Naive thymus-derived CD4-positive, alpha-beta T cell (primary cell): ENCODE measurements at places on chromosomes 2 and 18. TPM values are rescaled to one million over a fixed set of nuclear protein-coding genes. Genes with fewer than 3 reads are reported as not detected.

- no peak overlapping the region for H3K27ac ChIP-seq
- H3K4me3 ChIP-seq, result no peak overlapping the region
- DNase-seq, result no peak
- no peaks in the 10 kb centered on the region for H3K27me3 ChIP-seq
These were observed 142.7 kb downstream of the FIGN start for GRCh38 chr2:163592954-163593622.

The SKA1 gene
- 24.6 and 24.8 TPM in 2 replicates for total RNA-seq

The MSTN gene
- 0.19 TPM for total RNA-seq

The DCDC2C gene
- total RNA-seq, result not detected

GRCh38 chr2:118737684-118738083, 109.8 kb downstream of the EN1 start:
- no peaks in the 10 kb centered on the region for H3K27me3 ChIP-seq
- H3K4me3 ChIP-seq, result no peak overlapping the region

- no peak overlapping the region for H3K27ac ChIP-seq
- H3K4me3 ChIP-seq, result no peak overlapping the region
- peaks cover 5% of the 10 kb centered on the region for H3K27me3 ChIP-seq
These were observed 61.5 kb downstream of the CIB4 start for GRCh38 chr2:26579723-26580040.

DNA sequence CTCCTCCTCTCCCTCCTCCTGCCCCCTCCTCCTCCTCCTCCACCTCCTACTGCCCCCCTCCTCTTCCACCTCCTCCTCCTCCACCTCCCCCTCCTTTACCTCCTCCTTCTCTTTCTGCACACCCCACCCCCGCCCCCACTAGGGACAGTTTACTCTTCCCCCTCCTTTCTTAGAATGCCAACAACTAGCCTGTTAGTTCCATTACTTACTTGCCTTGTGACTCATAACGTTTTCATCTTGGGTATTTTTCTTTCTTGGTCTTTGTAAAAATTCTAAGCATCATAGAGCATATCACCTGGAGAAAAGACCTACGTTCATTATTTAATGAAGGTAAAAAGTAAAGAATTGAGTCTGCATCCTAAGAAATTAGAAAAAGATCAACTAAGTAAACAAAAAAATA, 165.3 kb downstream of the NEDD4L start:
- no peaks in the 10 kb centered on the region for H3K27me3 ChIP-seq
- no peaks in the 10 kb centered on the region for H3K36me3 ChIP-seq
- H3K27ac ChIP-seq, result no peak overlapping the region
- H3K4me1 ChIP-seq, result no peaks in the 10 kb centered on the region
- no peak overlapping the region for H3K4me3 ChIP-seq

DNA sequence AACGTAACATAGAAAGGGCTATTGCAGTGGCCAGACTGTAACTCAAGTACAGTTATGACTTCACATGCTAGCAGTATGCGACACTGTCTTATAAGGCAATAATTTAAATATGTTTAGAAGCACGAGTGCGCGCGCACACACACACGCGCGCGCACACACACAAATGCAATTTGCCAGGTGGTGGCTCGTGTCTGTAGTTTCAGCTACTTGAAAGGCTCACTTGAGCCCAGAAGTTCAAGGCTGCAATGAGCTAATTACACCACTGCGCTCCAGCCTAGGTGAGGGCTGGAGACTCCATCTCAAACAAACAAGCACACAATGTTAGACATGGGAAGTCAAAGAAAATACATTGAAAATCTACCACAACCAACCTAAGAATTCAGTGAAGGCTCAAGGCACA, 103.7 kb downstream of the USP34 start:
- H3K27ac ChIP-seq, result no peak overlapping the region
- no peak overlapping the region for H3K4me3 ChIP-seq
- H3K27me3 ChIP-seq, result no peaks in the 10 kb centered on the region
- DNase-seq, result no peak
- peaks cover 36% of the 10 kb centered on the region for H3K36me3 ChIP-seq
- no peaks in the 10 kb centered on the region for H3K4me1 ChIP-seq

The GCG gene
- total RNA-seq, result not detected in 2 replicates

GRCh38 chr2:240622531-240623235, 2.6 kb upstream of the GPR35 start:
- peak overlapping the region; percentile 33 for H3K4me3 ChIP-seq
- no peaks in the 10 kb centered on the region for H3K27me3 ChIP-seq
- peaks cover 59% of the 10 kb centered on the region for H3K4me1 ChIP-seq
- no peaks in the 10 kb centered on the region for H3K36me3 ChIP-seq

DNA sequence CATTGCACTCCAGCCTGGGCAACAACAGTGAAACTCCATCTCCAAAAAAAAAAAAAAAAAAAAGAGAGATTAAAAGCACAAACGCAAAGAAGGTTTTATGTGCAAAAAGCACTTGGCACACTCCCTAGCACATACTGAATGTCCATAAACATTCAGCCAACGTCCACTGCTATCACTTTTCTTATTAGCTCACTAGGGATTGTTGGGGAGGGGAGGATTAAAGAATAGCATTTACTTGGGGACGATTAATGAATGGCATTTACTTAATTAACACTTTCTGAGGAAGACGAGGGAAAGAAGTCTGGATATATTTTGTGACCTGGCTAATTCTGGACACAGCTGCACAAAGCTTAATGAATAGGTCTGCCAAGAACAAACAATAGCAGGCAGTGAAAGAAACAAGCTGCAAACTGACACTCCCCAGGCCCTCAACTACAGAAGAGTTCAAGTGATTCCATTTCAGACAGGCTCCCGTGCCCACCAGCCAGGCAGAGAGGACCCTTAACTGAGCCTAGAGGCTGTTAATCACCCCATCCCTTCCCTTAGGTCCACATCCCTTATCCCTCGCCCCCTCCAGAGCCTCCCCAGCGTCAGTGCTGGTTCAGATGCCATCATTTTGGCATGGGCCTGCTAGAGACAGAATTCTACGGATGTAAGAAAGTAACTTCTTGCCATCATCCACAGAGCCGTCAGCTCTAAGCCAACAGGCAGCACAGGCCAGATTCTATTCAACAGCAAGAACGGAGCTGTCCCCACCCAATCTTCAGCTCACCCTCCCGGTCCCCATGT, 7.4 kb downstream of the CYB5A start:
- H3K4me3 ChIP-seq, result no peak overlapping the region
- H3K27me3 ChIP-seq, result no peaks in the 10 kb centered on the region
- no peaks in the 10 kb centered on the region for H3K4me1 ChIP-seq

The ACADL gene
- total RNA-seq, result not detected in 2 replicates

The C2orf92 gene
- total RNA-seq, result 21.1 TPM

GRCh38 chr2:54308782-54309181, 52.8 kb upstream of the TSPYL6 start:
- H3K27ac ChIP-seq, result no peak overlapping the region
- H3K4me1 ChIP-seq, result no peaks in the 10 kb centered on the region
- DNase-seq, result no peak
- no peaks in the 10 kb centered on the region for H3K27me3 ChIP-seq
- no peak overlapping the region for H3K4me3 ChIP-seq
- no peaks in the 10 kb centered on the region for H3K36me3 ChIP-seq

GRCh38 chr2:216878072-216878471, 18.2 kb upstream of the TNP1 start:
- no peak overlapping the region for H3K4me3 ChIP-seq
- H3K36me3 ChIP-seq, result no peaks in the 10 kb centered on the region
- no peak for DNase-seq
- H3K4me1 ChIP-seq, result peaks cover 10% of the 10 kb centered on the region
- no peaks in the 10 kb centered on the region for H3K27me3 ChIP-seq

GRCh38 chr2:15533860-15534480, 27.2 kb downstream of the NBAS start:
- H3K36me3 ChIP-seq, result peaks cover 3% of the 10 kb centered on the region
- H3K27me3 ChIP-seq, result no peaks in the 10 kb centered on the region
- no peak overlapping the region for H3K4me3 ChIP-seq
- DNase-seq, result no peak
- H3K27ac ChIP-seq, result no peak overlapping the region

- no peak overlapping the region for H3K27ac ChIP-seq
- DNase-seq, result no peak
- no peak overlapping the region for H3K4me3 ChIP-seq
- peaks cover 71% of the 10 kb centered on the region for H3K36me3 ChIP-seq
These were observed 46.8 kb downstream of the EPG5 start for GRCh38 chr18:45920367-45920766.

DNA sequence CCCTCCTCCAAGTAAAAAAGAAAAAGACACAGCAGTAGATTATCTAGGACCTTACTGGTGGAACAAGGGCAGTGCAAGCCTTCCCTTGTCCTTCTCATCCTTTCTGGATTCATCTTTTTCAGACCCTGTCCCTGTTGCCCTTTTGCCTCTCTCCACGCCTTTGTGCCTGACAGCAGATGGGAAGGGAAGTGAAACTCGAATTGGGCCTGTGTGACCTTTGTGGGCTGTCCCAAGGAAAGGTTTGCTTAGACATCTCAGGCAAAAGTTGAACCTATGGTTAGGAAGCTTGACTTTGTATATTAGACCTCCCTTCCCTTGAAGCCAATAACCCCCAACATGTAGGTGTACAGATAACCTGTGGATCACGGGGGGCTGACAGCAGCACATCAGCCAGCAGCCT, 185.3 kb downstream of the PRKCE start:
- no peak overlapping the region for H3K4me3 ChIP-seq
- H3K27me3 ChIP-seq, result no peaks in the 10 kb centered on the region
- H3K36me3 ChIP-seq, result no peaks in the 10 kb centered on the region
- DNase-seq, result no peak

DNA sequence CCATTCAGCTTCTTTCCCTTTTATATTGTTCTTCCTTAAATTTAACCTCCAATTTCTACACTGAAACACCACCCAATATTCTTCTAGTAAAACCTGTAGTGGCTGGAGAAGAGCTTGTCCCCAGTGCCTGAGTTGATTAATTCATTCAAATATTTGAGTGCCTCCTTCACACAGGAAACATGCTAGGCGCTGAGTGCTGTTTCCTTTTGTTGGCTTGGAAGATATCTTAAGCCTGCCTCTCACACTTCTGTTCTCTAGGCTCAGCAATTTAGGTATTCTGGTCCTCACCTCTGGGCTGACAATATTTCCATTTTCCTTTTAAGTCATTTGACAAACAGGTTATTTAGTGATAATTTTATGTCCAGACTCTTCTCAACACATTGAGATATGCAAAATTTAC, 185.4 kb downstream of the SETBP1 start:
- no peaks in the 10 kb centered on the region for H3K36me3 ChIP-seq
- no peak overlapping the region for H3K27ac ChIP-seq
- no peak overlapping the region for H3K4me3 ChIP-seq
- no peaks in the 10 kb centered on the region for H3K4me1 ChIP-seq
- DNase-seq, result no peak
- H3K27me3 ChIP-seq, result no peaks in the 10 kb centered on the region

DNA sequence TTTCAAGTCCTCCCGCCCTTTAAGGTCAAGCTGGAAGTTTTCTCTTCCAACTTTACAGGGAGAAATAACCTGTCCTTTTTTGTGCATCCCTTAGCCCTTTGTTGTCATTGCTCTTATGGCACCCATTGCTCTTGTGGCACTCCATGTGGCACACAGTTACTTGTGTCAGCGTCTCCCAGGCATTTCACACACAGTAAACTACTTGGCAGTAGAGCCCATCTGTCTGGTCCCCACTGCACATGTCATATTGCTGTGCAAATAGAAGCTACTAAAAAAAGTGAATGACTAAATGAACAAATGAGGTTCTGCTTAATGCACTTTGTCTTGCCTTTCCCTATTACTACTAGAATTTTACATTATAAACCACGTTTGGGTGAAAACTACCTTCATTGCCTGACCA, 149.3 kb downstream of the EML6 start:
- no peak overlapping the region for H3K4me3 ChIP-seq
- H3K4me1 ChIP-seq, result no peaks in the 10 kb centered on the region
- no peak for DNase-seq
- no peaks in the 10 kb centered on the region for H3K27me3 ChIP-seq

The C18orf54 gene
- total RNA-seq, result 3.6 TPM

- H3K36me3 ChIP-seq, result peaks cover 12% of the 10 kb centered on the region
- no peaks in the 10 kb centered on the region for H3K4me1 ChIP-seq
- H3K27me3 ChIP-seq, result no peaks in the 10 kb centered on the region
- peak overlapping the region; percentile 81 for H3K27ac ChIP-seq
- peak overlapping the region; percentile 95 for H3K4me3 ChIP-seq
- DNase-seq, result no peak
These were observed 1.9 kb downstream of the BMPR2 start for GRCh38 chr2:202378001-202378400.

The ACKR3 gene
- 6.1 TPM for total RNA-seq

DNA sequence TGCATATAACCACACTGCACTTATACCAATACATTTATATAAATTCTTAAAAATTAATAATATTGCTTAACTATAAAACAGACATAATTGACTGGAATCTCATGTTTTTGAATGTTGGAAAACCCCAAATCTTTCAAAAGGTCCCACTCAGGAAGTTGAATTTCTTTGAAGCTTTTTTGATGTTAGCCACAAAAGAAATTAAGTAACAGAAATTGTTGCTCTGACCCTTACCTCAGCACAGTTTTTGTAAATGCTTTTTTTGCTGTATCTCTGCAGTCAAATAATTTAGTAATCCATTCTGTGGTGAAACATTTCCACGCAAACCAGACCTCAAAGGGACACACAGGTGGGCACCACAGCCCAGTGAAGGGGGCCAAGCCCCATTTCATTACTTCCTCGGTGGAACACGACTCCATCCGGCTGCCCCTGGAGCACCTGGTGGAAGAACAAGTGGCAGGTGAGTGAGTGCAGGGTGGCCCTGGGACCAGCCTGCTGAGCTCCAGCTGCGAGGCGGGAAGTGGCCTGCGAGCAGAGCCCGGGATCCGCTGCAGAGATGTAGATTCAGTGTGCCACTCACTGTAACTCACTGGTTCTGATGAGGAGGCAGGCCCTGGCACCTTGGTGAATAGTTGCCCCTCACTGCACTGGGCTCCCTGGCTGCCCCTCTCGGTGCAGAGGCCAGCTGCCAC, 8.4 kb downstream of the SCLY start:
- H3K27me3 ChIP-seq, result no peaks in the 10 kb centered on the region
- no peak for DNase-seq
- H3K4me3 ChIP-seq, result no peak overlapping the region
- H3K36me3 ChIP-seq, result peaks cover 19% of the 10 kb centered on the region
- H3K27ac ChIP-seq, result peak overlapping the region; percentile 37
- H3K4me1 ChIP-seq, result peaks cover 34% of the 10 kb centered on the region

The EPC2 gene
- total RNA-seq, result 82.2 TPM

DNA sequence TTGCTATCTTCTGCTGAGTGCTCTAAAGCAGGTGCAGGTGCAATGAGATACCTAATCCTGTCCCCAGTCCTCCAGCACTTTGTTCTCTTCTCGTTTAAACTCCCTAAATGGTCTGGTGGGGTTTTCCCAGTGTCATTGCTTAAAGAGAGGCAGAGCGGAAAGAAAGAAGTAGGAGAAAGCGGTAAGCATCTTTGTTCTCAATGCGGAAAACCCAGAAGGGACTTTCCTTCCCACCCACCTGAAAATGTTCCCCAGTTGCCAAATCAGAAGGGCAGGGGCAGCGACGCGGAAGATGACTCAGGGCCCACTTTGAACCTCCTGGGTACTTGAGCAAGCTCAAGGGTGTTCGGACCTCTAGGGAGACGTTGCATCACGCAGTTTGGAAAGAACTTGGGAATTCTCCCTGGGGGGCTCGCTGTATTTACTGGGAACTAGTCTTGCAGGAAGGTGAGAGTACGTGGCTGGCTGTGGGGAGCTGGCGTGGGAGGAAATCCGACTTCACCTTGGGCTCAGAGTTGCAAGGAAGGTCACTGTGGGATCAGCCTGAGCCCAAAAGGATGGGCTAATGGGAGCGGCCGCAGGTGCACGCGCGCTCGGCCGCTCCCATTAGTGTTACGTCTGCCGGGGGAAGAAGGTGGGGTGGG, 589 bp upstream of the SGPP2 start:
- H3K4me3 ChIP-seq, result peak overlapping the region; percentile 42
- no peaks in the 10 kb centered on the region for H3K4me1 ChIP-seq
- H3K27me3 ChIP-seq, result no peaks in the 10 kb centered on the region
- no peak for DNase-seq
- H3K27ac ChIP-seq, result no peak overlapping the region
